Suppressor macrophage (primary cell): ENCODE measurements at places on chromosomes 11 and 22.

DNA sequence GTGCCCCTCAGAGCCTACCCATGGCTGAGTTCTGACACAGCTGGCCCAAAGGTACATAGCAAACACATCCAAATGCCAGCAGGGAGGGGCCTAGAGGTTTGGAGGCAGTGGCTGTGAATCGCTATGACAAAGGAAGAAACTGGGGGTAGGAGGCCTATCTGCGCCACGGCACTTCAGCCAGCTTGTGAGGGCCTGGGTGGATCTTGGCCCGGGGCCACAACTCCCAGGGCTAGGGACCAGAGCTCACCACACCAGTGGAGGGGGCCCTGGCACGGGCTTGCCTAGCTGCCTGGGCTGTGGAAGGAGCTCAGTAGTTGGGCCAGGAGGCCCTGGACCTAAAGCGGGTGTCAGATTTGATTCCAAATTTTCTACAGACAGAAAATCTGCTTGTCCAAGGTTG is 9.4 kb upstream of the NAP1L4 start:
- no peak for DNase-seq

DNA sequence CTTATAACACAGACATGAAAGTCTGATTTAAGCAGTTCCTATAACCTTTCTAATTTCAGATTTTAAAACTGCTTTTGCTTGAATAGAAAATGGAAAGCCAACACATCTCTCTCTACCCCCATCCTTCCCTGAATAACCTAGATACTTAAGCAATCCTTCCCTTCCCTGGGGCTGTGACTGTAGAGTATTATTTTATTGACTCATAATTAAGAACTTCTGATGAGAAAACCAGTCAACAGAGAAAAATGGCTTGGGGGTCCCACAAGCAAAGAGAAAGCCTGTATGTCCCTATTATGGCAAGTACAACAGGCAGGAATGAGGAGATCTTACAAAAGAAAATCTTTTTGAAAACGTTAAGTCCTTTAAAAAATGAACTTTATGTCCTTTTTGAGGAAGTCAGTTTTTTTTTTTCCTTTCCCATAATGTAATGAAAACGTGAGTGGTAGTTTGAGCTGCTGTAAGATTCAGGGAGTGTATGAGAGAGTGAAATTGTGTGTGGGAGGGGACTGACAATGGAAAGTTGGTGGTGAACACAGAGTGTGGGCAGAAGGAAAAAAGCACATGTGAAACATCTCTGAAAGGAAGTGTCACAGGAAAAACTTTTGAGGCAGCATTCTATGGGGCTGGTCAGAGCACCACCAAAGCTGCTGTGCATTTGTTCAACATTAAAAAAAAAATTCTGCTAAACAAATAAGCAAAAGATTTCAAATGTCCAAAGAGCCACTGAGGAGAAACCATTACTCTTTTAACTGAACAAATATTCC is 154.6 kb downstream of the MAML2 start:
- peak; percentile 93 for DNase-seq

DNA sequence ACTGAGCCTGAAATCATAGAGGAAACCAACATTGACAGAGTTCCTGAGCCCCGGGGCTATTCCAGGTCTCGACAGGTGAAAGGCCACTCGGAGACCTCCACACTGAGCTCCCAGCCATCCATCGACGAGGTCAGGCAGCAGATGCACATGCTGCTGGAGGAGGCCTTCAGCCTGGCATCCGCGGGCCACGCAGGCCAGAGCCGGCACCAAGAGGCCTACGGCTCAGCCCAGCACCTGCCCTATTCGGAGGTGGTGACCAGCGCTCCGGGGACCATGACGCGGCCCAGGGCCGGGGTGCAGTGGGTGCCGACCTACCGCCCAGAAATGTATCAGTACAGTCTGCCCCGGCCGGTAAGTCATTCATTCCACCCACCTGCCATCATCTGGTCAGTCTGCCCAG is 54.9 kb downstream of the C11orf91 start:
- DNase-seq = no peak

DNA sequence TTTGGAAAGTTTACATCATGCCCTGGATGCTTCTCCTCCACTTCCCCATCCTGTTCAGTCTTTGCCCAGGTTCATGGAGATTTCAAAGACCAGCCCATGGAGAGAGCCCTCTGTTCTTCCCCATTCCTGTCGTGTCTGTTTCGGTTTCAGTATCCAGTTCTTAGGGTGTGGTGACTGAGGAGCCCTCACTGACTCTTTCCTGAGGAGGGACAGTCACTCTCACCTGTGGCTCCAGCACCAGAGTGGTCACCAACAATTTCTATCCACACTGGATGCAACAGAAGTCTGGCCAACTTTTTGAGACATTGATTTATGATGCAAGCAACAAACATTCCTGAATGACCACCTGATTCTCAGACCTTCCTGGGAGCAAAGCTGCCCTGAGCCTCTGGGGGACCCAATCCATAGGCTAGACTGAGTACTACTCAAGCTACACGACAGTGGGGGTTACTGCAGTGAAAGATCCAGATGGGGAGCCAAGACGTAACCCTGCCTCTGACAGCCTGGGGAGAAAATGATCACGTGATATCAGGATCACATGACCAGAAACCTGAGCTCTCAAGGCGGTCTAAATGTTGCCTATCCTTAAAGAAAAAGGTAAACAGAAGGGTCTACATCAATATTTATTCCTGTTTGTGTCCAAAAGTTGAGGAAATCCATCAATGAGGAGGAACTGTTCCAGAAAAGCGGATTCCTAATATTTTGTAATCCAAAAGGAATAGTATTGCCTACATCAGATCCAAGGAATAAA is 76.2 kb upstream of the VPREB1 start:
- peak; percentile 27 for DNase-seq

DNA sequence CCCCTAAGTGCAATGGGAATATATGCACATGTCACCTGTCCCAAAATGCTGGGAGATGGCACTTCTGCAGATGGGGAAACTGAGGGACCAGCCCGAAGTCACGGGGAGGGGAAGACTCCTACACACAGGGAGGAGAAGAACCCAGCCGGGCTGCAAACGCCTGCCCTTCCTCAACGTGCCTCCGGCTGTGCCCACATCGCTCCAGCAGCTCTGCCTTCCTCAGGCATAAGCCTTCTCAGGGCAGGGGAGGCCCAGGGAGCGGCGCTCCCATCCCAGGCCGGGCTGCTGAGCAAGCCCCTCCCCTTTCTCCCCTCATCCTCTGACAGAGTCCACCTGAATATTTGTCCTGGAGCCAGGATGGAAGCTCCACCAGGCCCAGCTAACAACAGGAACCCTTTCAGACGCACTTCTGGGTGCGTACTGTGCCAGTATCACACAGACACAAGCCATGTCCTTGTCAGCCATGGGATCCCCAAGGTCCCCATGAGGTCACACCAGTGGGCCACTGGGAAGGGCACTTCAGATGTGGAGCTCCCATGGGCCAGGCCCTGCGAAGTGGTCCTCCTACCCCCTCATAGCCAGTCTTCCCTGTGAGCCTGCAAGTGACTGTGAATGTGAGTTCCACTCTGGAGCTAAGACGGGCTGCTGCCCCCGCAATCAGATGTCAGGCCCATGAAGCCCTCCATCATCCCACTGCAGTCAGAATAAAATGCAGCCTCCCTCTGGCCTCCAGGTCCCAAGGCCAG is 2.5 kb upstream of the CD81 start:
- no peak for DNase-seq

- DNase-seq = peak; percentile 96
Measured at GRCh38 chr11:14894657-14895598, 2.9 kb upstream of the CYP2R1 start.

DNA sequence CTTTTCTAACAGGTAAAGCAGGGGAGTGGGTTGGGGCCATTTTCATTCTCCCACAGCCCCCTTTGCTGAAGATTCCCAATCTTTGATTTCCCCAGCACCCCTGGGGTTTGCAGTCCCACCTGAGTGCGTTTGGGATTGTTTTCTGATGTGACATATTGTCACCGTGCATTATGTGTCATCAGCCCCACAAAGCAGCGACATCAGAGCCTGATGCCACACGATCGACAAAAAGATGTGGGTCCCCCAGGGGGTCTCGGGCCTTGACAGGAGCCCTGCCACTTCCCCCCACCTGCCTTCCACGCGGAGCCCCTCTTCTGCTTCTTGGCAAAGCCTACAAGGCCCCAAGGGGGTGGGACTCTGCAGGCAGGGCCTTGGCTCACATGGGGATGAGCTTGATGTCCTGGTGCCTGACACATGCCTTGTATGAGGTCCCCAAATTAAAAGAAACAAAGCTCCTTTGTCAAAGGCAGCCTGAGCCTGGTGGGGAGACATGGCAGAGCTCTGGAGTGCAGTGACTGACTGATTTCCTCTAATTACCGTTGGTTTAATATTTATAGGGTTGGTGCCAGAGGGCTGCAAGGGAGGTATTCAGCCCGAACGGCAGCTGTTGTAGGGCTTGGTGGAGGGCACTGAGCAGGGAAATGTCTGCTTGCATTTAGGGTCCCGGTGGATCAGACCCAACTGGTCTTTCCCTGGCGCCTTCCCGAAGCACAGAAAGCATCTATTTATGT is 149.2 kb downstream of the MIAT start:
- no peak for DNase-seq

DNA sequence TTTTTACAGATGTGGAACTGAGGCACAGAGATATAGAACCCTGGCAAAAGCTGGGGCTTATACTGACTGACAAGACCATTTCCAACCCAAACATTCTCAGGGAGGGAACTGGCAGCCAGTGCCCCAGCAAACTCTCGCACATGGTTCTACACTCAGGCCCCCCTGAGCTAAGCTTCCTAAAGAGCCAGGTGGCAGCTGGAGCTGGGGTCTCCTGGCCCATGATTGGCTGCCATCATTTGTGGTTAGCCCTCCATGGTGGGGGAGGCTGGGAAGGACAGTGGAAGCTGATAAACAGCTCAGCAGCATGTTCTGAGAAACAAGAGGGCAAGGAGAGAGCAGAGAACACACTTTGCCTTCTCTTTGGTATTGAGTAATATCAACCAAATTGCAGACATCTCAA is at the start of gene RAG1:
Gene RAG1 (plus strand): TSS at position 314 of the 400 bp plus-strand sequence. CDS start 5,298 bp downstream, outside the sequence.
- DNase-seq = no peak

DNA sequence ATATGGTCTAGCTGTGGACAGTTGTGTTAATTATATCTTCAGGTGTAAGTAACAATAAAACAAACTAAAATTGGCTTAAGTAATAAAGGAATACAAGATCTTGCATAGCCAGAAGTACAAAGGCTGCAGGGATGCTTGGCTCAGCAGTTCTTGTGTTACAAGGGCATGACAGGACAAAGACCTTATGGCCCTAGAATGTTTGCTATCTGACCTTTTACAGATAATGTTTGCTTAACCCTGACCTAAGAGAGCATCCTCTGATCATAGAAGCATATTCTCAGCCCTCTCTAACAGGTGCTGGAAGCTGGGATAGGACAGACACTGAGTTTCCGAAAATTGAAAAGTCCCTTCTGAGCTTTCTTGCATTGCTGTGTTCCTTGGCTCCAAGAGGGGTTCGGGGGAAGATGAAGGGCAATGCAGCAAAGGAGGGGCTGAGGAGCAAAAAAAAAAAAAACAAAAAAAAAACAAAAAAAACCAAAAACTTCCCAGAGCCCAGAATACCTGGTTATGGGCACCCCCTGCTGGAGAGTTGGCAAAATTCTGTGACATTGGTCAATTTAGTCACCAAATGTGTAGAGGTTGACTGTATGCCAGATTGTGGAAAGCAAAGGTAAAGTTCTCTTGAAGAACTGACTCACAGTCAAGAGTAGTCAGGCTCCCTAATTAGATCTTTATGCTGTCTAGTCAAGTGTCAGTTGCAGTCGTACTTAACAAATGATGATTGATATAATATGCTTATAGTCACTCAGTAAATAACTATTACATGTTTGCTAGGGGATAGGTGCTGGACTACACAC is 10.4 kb upstream of the HIKESHI start:
- DNase-seq = peak; percentile 74

DNA sequence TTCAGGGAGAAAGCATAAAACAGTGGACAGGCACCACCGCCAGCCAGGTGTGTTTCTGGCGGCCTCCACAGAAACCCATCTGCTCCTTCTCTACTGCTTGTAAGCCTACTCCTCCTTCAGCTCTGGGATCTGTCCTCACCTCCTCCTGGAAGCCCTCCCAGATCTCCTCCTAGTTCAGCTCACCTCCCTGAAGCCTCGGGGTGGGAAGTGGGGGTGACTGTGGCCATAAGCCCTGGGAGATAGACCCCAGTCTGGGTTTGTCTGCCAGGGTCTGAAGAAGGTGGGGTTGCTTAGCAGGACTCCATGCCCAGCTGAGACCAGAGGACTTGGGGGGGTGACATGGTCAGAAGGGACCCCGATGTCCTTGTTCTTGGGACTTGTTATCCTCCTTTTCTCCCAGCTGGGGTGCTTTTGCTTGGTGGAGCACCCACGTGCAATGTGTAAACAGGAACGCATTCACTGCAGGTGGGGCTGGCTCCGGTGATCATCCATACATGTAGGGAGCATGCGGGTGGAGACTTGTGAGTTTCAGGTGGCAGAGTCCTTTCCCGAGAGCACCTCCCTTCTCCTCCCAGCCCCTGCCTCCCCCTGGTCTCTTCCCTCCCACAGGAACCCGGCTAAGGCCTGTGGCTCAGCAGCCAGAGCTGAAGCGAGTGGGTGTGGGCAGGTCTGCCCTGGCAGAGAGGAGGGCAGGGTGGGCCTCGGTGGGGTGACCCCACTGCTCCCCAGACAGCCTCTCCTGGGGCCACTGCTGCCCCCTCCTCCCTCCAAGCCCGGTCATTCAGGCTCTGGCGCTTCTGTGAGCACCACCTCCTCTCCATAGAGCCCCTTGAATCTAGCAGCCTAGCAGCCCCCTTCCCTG is 25.9 kb downstream of the MRGPRG start:
- no peak for DNase-seq
